ENCODE measurements at places on chromosomes 3 and 15.

- DNase-seq, result no peak
Observed at GRCh38 chr15:43118829-43119228, 13.0 kb upstream of the UBR1 start.

GRCh38 chr15:98773616-98774015 is 125.3 kb downstream of the IGF1R start:
- no peak for DNase-seq

GRCh38 chr3:188060840-188061544 is 93.0 kb upstream of the LPP start:
- DNase-seq, result peak; percentile 37

DNA sequence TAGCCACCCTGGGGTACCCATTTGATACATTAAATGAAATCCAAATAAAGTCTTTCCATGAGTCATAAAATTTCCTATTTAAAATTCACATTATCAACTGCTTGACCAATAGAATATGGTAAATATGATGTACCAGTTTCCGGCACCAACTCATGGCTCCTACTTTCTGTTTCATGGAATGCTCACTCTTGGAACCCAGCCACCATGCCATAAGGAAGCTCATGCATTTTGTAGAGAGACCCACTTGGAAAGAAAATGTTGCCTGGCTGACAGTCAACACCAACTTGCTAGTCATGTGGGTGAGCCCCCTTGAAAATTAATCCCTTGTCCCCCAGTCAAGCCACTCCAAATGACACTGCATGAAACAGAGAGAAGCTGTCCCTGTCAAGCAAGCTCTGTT is 57.2 kb downstream of the WWTR1 start:
- DNase-seq, result no peak

- DNase-seq, result no peak
Observed at GRCh38 chr15:96261575-96262034, 68.9 kb upstream of the NR2F2 start.

DNA sequence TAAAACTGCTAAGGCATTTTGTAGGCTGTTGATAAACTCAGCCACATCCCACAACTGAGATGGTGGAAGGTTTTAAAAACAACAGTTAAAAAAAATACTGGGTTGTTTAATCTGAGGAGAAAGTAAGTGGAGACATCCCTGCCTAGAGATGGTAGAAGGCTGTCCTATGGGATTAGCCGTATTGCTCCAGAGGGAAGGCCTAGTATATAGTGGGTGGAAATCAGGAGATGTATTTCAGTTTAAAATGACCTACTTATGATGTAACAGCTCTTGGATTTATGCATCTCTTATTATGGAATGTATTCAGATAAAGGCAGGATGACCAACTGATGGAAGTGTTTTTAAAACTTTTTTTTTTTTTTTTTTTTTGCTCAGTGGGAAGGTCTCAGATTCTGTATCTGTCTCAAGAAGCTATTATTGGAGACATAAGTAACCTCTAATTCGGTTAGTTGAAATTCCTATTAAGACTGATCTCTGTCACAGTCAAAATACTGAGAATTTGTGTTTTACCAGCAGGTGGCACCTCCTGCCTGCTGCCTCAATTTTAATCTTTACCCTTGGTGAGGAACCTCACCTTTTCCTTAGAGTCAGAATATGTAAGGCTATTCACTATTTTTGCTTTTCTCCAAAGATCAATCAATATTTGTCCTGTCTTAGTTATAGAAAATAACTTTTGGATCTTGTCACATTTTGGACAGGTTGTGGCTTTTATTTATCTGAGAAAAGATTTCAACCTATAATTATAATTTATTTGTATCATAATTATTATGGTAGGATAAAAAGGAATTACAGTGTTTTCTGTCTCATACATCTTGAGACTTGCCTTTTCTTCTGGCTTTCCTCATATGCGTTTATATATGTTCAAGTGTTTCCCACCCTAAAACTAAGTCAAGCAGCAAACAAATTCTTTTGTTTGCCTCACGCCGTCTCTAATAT is 63.0 kb downstream of the VPS8 start:
- peak; percentile 60 for DNase-seq

DNA sequence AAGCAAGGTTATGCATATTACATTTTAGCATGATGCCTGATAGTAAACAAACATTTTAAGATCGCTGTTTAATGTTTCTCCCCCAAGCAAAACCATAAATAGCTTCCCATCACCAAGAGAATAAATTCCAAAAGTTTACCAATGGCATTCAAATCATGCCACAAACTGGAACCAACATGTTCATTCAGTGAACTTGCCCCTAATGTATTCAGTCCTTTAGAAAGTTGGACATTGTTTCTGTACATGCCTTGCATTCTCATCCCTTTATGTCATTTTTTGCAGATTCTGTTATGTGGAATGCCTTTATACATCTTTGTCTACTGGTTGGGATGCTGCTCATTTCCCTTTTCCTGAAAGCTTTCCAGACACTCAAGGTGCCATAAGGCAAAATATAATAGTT is 105.5 kb downstream of the PYDC2 start:
- no peak for DNase-seq

- no peak for DNase-seq
Observed at GRCh38 chr3:169110633-169111032, 552.9 kb downstream of the MECOM start.

DNA sequence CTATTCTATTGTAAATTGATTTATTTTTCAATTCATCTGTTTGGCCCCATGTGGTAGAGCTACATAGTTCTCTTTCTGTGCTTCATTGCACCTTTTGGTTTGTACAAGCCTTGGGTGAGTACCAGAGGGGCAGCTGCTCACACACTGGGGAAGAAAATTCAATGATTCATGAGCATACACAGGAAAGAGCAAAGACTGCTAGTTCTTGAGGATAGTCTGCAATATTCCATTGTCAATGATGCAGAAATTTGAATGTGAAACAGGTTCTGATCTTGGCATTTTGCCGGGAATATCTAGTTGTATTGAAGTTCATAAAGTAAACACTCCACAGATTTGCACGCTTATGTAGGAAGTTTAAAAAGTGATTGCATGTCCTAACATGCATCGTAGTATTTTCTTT is 304.6 kb downstream of the NAALADL2 start:
- no peak for DNase-seq

Data from fibroblast of pulmonary artery (primary cell).